ENCODE measurements at places on chromosomes 7 and 10.

GRCh38 chr7:73906874-73907273, 45.9 kb downstream of the TMEM270 start:
- no peak for DNase-seq

DNA sequence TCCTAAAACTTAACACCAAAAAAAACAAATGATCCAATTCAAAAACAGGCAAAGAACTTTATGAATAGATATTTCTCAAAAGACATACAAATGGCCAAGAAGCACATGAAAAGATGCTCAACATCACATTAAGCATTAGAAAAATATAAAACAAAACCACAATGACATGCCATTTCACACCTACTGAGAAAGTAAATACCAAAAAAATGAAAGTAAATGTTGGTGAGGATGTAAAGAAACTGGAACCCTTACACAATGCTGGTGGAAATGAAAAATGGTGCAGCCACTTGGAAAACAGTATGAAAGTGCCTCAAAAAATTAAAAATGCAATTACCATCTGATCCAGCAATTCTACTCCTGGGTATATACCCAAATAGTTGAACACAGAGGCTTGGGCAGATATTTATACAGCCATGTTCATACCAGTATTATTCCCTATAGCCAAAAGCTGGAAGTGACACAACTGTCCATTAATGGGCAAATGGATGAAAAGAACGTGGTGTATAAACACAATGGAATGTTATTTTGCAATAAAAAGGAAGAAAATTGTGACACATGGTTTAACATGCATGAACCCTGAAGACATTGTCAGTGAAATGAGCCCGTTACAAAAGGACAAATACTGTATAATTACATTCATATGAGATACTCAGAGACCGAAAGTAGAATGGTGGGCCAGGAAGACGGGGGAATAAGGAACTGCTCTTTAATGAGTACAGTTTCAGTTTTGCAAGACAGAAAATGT, 89.0 kb downstream of the JMJD1C start:
- no peak for DNase-seq

DNA sequence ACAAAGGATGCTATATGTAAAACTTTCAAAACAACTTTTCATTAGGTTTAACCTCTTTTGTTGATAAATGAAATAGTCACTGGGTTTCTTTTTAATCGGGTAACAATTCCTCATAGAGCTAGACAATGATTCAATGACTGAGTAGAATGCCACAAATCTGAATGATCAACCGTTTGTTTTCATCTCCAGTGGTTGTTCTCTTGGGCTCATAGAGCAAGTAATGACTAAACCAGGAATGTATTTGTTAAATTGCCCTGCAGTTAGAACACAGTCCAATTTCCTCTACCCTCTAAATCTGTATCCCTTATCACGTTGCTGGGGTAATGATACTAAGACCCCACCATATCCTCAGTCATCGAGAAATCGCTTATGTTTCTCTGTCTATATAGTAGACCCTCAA, 40.0 kb downstream of the CNNM1 start:
- DNase-seq, result no peak

- DNase-seq, result no peak
Observed at GRCh38 chr7:137867289-137867688, 20.5 kb upstream of the DGKI start.

- no peak for DNase-seq
Observed at GRCh38 chr7:30231271-30231670, 53.1 kb upstream of the ZNRF2 start.

GRCh38 chr7:68929781-68930261, 668.5 kb upstream of the AUTS2 start:
- no peak for DNase-seq

GRCh38 chr7:111560773-111561653, 1.3 kb downstream of the IMMP2L start:
- DNase-seq, result no peak

DNA sequence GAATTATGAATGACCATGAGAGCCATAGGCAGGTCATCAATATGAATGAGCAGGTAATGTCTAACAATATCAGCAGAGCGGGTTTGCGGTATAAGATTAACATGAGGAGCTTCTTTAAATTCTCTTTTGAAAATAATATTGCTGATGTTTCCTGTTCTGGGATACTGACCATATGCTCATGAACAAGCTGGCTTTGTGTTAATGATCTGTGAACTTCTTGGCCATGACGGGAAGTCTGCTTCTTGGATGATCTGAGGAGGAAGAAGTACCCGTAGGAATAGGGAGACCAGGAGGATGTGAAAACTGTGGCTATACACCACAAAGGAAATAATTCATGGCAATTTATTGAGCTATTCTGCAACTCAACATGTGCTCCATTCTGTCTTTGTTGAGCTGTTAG, 38.6 kb downstream of the ITGA8 start:
- no peak for DNase-seq

DNA sequence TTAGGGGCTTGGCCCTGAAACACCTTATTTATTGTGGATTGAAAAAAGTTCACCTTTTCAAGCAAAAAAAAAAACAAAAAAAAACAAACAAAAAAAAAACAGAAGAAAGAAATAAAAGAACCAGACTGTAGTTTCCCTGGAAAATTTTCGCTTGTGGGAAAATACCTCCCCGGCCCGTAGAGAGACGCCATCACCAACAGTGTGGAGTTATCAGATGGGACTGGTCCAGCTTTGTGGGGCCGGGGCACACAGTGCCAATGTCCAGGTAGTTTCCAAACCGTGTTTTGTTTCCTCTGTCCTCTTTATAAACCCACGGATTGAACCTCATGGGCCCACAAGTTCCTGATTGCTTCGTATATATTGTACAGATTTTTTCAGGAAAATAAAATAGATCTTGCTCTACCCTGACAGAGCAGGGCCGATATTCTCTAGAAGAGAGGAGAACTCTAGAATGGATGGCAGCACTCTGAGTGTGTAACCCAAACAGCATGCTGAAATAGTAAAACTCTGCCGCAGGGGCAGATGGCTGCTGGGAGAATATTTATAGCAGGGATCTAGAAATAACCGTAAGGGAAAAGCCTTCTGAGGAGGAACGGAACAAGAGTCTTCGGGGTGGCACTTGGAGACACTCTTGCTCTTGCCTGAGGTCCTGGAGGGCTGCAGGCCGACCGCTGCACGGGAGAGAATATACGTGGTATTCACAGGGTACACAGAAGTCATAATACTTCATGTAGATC, 241.0 kb downstream of the FRMD4A start:
- no peak for DNase-seq

- DNase-seq, result no peak
Observed at GRCh38 chr10:104498347-104499081, 142.6 kb upstream of the SORCS3 start.

DNA sequence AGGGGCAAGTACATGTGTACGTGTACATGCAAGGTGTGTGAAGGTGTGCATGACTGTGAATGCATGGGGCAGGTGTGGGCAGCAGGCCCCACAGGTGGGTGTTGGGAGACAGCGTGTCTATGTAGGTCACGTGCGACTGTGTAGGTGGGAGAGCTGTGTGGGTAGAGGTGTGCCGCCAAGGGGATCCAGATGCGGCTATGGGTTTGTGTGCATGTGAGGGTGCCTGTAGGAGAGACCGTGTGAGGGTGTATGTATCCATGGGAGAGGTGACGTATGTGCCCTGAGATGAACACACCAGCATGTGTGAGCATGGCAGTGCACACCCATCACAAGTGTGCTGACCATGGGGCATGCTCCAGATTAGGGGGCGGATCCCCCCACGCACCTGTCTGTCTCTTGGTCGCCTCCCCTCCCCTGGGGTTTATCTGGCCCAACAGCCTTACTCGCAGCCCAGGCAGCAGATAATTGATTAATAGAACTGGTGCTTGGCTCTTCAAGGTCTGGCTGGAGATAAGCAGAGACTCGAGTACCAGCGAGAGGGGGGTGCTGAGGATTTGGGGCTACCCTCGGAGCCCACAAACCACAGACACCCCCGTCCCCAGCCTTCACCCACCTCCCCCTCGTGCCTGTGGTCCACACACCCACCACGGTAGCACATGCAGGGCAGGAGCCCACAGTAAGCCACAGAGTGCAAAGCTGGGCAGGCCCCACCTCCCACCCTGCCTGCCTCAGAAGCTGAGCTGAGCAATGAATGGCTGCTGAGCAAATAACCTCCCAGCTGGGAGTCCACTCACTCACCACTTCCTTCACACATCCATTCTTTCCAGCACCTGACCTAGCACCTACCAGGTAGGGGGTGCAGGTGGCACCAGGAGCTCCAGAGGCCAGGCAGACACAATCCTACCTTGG, 41.4 kb upstream of the ZMIZ1 start:
- DNase-seq, result no peak

DNA sequence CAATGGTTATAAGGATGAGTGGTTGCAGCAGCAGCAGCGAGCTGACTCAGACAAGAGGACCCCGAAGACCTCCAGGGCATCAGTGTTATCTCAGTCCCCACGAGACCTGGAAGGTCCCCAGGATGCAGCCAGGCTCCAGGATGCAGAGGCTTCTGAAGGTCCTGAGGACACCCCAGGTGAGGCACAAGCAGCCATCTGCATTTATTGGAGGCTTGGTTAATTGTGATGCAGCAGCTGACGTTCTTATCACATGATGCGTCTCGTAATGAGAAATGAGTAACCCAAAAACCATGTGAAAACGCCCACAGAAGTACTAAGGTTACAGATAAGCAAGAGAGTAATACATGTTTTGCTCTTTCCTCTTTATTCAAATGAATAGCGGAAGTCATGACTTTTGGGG, 17.4 kb downstream of the C7orf57 start:
- DNase-seq, result no peak

DNA sequence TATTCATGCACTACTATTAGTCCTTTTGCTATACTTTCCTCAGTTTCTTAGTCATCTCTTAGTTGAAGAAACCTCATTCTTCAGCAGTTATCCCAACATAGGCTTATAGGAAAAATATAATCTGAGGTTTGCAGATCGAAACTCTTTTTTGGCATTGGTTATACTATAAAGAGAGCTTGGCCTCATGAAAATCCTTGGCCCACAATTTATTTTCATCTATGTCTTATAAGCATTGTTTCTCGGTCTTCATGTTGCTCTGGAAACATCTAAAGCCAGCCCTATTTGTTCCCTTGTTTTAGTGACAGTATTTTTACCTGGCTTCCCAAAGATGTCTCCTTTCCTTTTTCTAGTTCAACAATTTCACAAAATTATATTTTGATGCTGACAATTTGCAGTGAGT, 345.1 kb upstream of the PRKCQ start:
- no peak for DNase-seq

DNA sequence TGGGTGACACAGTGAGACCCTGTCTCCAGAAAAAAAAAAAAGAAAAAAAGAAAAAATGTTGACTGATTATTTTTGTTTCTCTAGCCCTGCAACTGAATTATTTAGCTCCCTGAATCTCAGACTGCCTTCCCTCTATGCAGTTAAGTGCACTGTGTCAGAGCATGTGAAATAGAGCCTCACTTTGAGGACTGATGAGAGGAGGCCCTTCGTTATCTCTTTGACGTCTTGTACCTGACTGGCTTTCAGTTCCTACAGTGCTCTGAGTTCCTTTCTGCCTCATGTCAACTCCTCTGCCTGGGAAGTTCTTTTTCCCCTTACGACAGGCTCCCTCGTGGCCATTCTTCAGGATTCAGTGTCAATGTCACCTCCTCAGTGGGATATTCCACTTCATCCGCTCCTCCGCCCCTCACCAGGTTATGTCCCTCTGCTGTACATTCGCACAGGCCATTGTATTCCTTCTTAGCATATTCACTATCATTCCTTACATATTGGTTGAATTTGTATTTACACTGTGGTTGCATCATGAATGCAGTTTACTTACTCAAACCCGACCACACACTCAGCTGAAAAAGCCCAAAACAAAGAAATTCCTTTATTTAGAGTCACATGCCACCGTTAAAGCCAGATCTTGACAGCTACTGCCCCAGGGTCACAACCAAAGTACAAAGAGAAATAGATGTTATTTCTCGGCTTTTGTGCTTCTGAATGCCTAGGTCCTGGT, 18.1 kb upstream of the CAMK2G start:
- no peak for DNase-seq

- DNase-seq, result no peak
Observed at GRCh38 chr10:11355592-11355991, 255.9 kb downstream of the USP6NL start.

GRCh38 chr10:71504570-71504969, 107.8 kb downstream of the CDH23 start:
- DNase-seq, result no peak

DNA sequence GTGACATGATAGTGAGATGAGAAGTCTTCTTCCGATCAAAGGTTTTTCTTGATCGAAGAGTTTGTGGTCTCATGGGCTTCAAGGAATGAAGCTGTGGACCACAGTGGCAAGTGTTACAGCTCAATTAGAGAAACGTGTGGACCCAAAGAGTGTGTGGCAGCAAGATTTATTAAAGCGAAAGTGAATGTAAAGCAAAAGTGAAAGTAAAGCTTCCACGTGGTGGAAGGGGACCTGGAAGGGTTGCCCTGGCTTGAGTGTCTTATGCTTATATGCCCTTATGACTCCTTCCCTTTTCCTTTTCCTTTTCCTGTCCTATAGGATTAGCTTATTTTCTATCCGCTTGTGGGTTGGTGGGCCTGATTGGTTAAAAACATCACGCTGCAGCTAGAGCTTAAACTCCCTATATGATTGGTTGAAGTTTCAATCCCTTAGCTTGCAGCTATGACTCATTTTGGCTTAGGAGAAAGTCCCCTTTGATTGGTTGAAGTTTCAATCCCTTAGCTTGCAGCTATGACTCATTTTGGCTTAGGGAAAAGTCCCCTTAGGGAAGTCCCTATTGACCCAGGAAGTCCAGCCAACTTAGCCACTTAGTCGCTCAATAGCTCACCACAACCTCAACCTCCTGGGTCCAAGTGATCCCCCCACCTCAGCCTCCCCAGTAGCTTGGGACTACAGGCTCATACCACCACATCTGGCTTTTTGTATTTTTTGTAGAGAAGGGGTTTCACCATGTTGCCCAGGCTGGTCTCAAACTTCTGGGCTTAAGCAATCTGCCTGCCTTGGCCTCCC, 34.7 kb downstream of the MRPS24 start:
- no peak for DNase-seq

- DNase-seq, result no peak
Observed at GRCh38 chr10:104449391-104449790, 95.8 kb downstream of the CFAP58 start.

DNA sequence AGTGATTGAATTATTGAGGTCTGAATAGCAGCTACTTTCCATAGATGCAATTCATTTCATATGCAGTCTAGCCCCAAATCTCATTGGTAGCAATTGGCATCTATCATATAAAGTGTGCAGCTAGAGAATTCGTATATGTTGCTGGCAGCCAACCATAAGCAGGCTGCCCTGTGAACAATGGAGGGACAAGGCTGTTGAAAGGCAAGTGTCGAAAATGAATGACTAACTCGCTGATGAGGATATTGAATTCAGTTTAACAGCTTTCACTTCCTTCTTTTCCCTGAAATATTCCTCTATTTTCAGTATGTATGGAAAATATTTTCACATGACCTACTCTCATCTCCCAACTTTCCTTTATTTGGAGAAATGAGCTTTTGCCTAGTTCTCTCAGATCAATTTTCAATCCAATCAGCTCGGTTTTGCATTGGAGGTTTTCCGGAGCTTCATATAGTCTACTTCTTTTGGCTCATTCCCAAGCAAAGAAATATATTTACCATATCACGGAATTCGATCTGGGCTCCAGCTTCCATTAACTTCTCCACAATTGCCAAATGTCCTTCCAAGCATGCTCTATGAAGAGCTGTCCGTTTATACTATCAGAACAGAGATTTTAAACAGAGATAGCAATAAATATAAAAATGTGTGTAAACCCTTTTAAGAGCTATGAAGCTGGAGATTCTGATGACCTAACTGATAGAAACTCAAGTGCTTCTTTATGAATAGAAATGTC, 3.5 kb downstream of the ANKRD1 start:
- DNase-seq, result no peak

Measured in stimulated activated CD8-positive, alpha-beta memory T cell treated with anti-CD3 and anti-CD28 coated beads, Interleukin-4, amount 100 ng/mL, for 1 hour (primary cell).